Glutamatergic neuron (in vitro differentiated cells): ENCODE measurements at places on chromosomes 4 and X. TPM values are rescaled to one million over a fixed set of nuclear protein-coding genes. Genes with fewer than 3 reads are reported as not detected.
A peak's percentile ranks its signal among the peaks of the same experiment; 100 is the strongest.

The SUPT20HL1 gene
- not detected for total RNA-seq

The MAGED4 gene
- total RNA-seq = 192 TPM

The XG gene
- total RNA-seq = not detected

The ABCG2 gene
- not detected for total RNA-seq

The ADH1A gene
- total RNA-seq = not detected

The KLF8 gene
- 9.4 TPM for total RNA-seq

The GPRIN3 gene
- 94.3 TPM for total RNA-seq

The VEGFC gene
- not detected for total RNA-seq

GRCh38 chrX:77009691-77010090, 437.5 kb upstream of the FGF16 start:
- no peak for DNase-seq
- no peak overlapping the region for H3K27ac ChIP-seq
- no peaks in the 10 kb centered on the region for H3K36me3 ChIP-seq
- peaks cover 4% of the 10 kb centered on the region for H3K4me1 ChIP-seq
- H3K4me3 ChIP-seq = no peak overlapping the region
- peaks cover 3% of the 10 kb centered on the region for H3K27me3 ChIP-seq

DNA sequence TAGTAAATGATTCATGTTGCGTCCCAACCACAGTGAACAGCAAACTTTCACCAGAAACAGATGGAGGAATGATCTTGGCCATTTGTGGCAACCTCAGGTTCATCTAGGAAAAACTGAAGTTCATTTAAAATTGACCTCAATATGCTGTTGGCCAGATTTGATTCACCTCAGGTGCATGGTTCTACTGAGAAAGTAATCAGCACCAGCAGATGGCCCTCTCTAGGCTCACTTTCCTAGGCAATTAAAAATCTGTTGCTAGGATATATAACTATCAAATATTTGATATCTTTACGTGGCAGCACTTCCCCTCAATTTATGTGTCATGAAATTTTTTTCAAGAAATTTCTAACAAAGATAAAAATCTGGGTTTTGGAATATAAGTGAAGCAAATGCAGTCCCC, 344.7 kb downstream of the GALNTL6 start:
- H3K4me3 ChIP-seq = no peak overlapping the region
- H3K36me3 ChIP-seq = no peaks in the 10 kb centered on the region
- H3K27ac ChIP-seq = no peak overlapping the region
- H3K27me3 ChIP-seq = no peaks in the 10 kb centered on the region
- H3K4me1 ChIP-seq = no peaks in the 10 kb centered on the region
- DNase-seq = no peak

DNA sequence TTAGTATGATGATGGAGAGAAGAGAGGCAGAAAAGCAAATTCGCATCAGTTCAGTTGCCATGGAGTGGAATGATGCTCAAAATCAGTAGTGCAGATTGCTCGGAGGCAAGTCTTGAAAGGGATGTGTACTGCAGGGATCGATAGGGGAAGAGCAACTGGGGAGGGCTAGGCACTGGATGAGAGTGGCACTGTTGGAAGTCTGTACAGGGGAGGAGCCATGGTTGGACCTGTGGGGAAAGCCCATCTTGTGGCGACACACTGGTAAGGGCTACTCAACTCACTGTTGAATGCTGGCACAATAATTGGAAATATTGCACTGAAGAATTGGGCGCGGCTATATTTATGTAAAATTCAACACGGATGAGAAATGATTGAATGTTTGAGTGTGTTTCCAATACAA, 1.2 kb downstream of the RAB9B start:
- peak overlapping the region; percentile 74 for H3K4me3 ChIP-seq
- DNase-seq = no peak
- peaks cover 6% of the 10 kb centered on the region for H3K27me3 ChIP-seq
- no peaks in the 10 kb centered on the region for H3K36me3 ChIP-seq

- no peaks in the 10 kb centered on the region for H3K27me3 ChIP-seq
- H3K27ac ChIP-seq = no peak overlapping the region
- DNase-seq = no peak
- no peaks in the 10 kb centered on the region for H3K4me1 ChIP-seq
- H3K4me3 ChIP-seq = no peak overlapping the region
Observed at GRCh38 chrX:14875624-14876023, 2.4 kb downstream of the MOSPD2 start.

GRCh38 chr4:90181644-90182043, 54.5 kb downstream of the CCSER1 start:
- peaks cover 12% of the 10 kb centered on the region for H3K4me1 ChIP-seq
- H3K4me3 ChIP-seq = no peak overlapping the region
- DNase-seq = no peak
- no peaks in the 10 kb centered on the region for H3K36me3 ChIP-seq
- H3K27me3 ChIP-seq = no peaks in the 10 kb centered on the region
- H3K27ac ChIP-seq = no peak overlapping the region

GRCh38 chr4:35503435-35503834, 740.9 kb downstream of the ARAP2 start:
- H3K27me3 ChIP-seq = no peaks in the 10 kb centered on the region
- H3K27ac ChIP-seq = no peak overlapping the region
- no peak for DNase-seq
- H3K4me1 ChIP-seq = no peaks in the 10 kb centered on the region

- no peaks in the 10 kb centered on the region for H3K36me3 ChIP-seq
- DNase-seq = no peak
- no peaks in the 10 kb centered on the region for H3K4me1 ChIP-seq
- no peaks in the 10 kb centered on the region for H3K27me3 ChIP-seq
- no peak overlapping the region for H3K27ac ChIP-seq
Observed at GRCh38 chrX:110219920-110220319, 98.0 kb downstream of the AMMECR1 start.

DNA sequence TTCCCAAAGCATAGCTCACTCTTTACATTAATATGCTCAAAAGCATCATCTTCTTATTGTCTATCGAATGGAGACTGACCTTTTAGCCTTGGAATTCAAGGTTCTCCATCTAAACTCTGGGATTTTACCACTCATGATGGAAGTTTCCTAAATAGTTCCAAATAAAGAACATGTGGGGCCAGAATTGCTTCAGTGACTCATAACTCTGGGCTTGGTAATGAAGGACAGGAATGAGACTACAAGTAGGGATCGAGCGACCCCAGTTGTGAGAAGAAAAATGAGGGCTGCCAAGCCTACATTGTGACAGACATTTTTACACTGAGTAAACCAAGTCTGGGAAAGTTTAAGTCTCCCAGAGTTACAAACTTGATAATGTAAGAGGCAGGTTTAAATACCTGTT, 269.9 kb downstream of the CBLL2 start:
- no peak for DNase-seq
- peaks cover 1% of the 10 kb centered on the region for H3K27me3 ChIP-seq
- no peaks in the 10 kb centered on the region for H3K36me3 ChIP-seq
- H3K4me1 ChIP-seq = peaks cover 3% of the 10 kb centered on the region

- H3K36me3 ChIP-seq = peaks cover 4% of the 10 kb centered on the region
- no peaks in the 10 kb centered on the region for H3K27me3 ChIP-seq
- no peak for DNase-seq
- H3K4me3 ChIP-seq = no peak overlapping the region
Observed at GRCh38 chrX:16022580-16023200, 100.7 kb upstream of the GRPR start.

DNA sequence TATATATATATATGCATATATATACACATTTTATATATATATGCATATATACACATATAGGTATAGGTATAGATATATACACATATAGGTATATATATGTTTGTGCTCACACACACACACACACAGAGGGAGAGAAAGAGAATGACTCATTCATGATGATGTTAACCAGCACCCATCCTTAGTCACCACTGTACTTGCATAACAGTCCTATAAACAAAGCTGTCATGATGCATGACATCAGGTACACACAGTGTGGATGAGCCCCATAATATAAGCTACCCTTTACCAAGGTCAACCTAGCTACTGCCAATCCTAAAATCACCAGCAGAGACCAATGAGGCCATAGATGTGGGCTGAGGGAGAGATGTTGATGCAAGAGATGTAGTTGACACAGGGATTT, 1408.0 kb downstream of the RAPGEF2 start:
- H3K4me1 ChIP-seq = no peaks in the 10 kb centered on the region
- H3K27ac ChIP-seq = no peak overlapping the region
- DNase-seq = no peak

GRCh38 chrX:16528620-16529019, 121.3 kb upstream of the S100G start:
- H3K27me3 ChIP-seq = no peaks in the 10 kb centered on the region
- DNase-seq = no peak
- no peaks in the 10 kb centered on the region for H3K4me1 ChIP-seq
- peaks cover 4% of the 10 kb centered on the region for H3K36me3 ChIP-seq
- no peak overlapping the region for H3K27ac ChIP-seq

GRCh38 chr4:52368895-52369294, 290.2 kb downstream of the USP46 start:
- no peaks in the 10 kb centered on the region for H3K36me3 ChIP-seq
- peaks cover 1% of the 10 kb centered on the region for H3K27me3 ChIP-seq
- DNase-seq = no peak
- H3K4me3 ChIP-seq = no peak overlapping the region
- H3K27ac ChIP-seq = no peak overlapping the region

- H3K4me1 ChIP-seq = peaks cover 1% of the 10 kb centered on the region
- H3K27me3 ChIP-seq = no peaks in the 10 kb centered on the region
- DNase-seq = no peak
- H3K36me3 ChIP-seq = no peaks in the 10 kb centered on the region
Observed at GRCh38 chr4:73593631-73594241, 26.5 kb downstream of the RASSF6 start.

DNA sequence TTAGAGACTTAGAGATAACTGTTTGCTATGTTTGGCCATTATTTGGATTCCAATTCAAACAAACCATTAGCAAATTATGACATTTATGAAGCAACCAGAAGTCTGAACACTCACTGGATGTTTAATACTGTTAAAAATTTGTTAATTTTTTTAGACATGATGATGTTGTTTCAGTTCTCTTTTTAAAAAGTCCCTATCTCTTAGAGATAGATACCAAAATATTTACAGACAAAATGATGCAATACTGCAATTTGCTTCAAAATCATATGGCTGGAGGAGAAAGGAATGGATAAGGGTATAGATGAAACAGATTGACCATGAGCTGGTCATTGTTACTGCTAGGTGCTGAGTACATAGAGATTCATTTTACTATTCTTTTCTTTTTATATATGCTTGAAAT, 534.6 kb downstream of the BCOR start:
- H3K4me1 ChIP-seq = no peaks in the 10 kb centered on the region
- H3K27ac ChIP-seq = no peak overlapping the region
- no peak overlapping the region for H3K4me3 ChIP-seq

GRCh38 chrX:12709047-12709446, 82.2 kb upstream of the PRPS2 start:
- no peak overlapping the region for H3K4me3 ChIP-seq
- no peak overlapping the region for H3K27ac ChIP-seq
- H3K27me3 ChIP-seq = no peaks in the 10 kb centered on the region
- no peaks in the 10 kb centered on the region for H3K36me3 ChIP-seq
- no peaks in the 10 kb centered on the region for H3K4me1 ChIP-seq

DNA sequence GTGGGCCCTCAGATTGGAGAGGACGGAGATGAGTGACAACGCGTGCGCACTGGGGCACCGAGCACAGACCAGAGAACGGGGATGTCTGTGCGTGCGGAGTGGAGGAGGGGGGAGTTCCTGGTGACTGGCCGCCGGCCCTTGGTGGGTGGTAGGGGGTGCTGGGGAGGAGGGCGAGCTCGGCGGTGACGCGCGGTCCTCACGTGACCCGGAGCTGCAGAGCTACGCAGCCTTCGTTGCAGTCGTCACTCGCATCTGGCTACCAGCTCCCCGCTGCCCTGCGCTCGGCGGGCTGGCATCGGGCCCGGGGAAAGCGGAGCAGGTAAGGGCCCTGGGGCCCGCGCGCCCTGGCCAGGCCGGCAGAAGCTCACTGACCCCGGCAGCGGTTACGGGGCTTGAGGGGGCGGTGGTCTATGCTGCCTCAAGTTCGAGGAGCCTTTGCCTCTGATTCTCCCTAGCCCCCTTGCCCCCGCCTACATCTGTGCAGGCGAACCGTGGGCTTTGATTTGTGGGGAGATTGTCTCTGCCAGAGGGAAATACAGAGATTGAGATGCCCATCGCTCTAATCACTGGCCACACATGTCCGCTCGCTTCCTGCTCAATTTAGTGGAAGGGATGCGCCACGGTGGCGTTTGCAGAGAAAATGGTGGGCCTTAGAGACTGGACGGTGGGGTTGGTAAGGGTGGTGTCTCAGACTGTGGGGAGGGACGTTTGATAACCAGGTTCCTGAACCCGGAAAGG, at the start of gene ARMCX4:
Gene ARMCX4 (plus strand): TSS at position 245 of the 738 bp plus-strand sequence. CDS start 3,134 bp downstream, outside the sequence.
- peaks cover 6% of the 10 kb centered on the region for H3K36me3 ChIP-seq
- H3K4me3 ChIP-seq = peak within 1 kb of the TSS; percentile 94
- peaks cover 3% of the 10 kb centered on the region for H3K27me3 ChIP-seq
- no peaks in the 10 kb centered on the region for H3K4me1 ChIP-seq

- H3K27ac ChIP-seq = no peak overlapping the region
- no peak for DNase-seq
- peaks cover 4% of the 10 kb centered on the region for H3K27me3 ChIP-seq
- H3K4me1 ChIP-seq = peaks cover 15% of the 10 kb centered on the region
- H3K4me3 ChIP-seq = no peak overlapping the region
Observed at GRCh38 chr4:88753658-88754571, 56.3 kb upstream of the NAP1L5 start.

GRCh38 chr4:105659190-105659589, 49.3 kb downstream of the INTS12 start:
- no peak overlapping the region for H3K4me3 ChIP-seq
- H3K4me1 ChIP-seq = no peaks in the 10 kb centered on the region
- no peaks in the 10 kb centered on the region for H3K27me3 ChIP-seq
- H3K27ac ChIP-seq = no peak overlapping the region
- H3K36me3 ChIP-seq = no peaks in the 10 kb centered on the region
- no peak for DNase-seq

- peaks cover 2% of the 10 kb centered on the region for H3K27me3 ChIP-seq
- H3K36me3 ChIP-seq = no peaks in the 10 kb centered on the region
- H3K27ac ChIP-seq = no peak overlapping the region
- DNase-seq = no peak
Observed at GRCh38 chrX:120790118-120790517, 85.5 kb downstream of the CT47B1 start.

GRCh38 chrX:133542476-133542875, 127.2 kb upstream of the GPC4 start:
- peaks cover 3% of the 10 kb centered on the region for H3K36me3 ChIP-seq
- no peak overlapping the region for H3K4me3 ChIP-seq
- no peak overlapping the region for H3K27ac ChIP-seq

DNA sequence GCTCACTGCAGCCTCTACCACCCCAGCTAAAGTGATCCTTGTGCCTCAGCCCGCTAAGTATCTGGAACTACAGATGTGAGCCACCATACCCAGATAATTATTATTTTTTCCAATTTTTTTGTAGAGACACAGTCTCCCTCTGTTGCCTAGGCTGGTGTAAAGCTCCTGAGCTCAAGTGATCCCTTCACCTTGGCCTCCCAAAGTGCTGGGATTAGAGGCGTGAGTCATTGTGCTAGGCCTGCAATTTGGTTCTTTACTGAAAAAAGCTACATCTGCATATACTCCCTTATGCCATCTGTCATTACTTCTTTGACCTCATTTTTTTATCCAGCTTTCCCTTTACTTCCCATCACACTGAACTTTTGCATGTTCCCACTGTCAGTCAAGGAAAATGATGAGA, 2012.4 kb upstream of the IGFBP7 start:
- no peaks in the 10 kb centered on the region for H3K36me3 ChIP-seq
- no peak for DNase-seq
- peak overlapping the region; percentile 50 for H3K27ac ChIP-seq
- H3K4me3 ChIP-seq = no peak overlapping the region
